ENCODE measurements at places on chromosomes 12 and 14.
A peak's percentile ranks its signal among the peaks of the same experiment; 100 is the strongest.

- no peak for DNase-seq
Measured at GRCh38 chr12:42017051-42017450, 127.6 kb downstream of the GXYLT1 start.

- no peak for DNase-seq
Measured at GRCh38 chr14:52021957-52022600, 32.7 kb downstream of the RTRAF start.

GRCh38 chr12:6620137-6620884 is 13.1 kb upstream of the CHD4 start:
- DNase-seq: peak; percentile 79

DNA sequence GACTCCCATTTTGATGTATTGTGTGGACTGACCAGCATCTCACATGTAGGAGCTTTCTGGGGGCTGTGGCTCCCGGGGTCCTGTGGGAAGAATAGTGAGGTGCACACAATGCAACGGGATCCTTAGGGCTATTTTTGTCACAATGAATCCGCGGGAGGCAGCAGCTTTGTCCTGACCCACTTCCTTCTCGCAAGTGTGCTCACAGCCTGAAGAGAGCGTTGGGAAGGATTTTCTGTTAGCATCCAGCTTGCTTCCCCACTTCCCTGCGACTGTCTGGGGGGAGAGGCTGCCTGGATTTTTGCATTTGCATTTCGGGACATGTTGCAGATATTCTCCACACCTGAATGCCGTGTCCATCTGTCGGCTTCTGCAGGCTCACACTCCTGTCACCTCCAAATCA is 31.9 kb downstream of the FZD10 start:
- no peak for DNase-seq

DNA sequence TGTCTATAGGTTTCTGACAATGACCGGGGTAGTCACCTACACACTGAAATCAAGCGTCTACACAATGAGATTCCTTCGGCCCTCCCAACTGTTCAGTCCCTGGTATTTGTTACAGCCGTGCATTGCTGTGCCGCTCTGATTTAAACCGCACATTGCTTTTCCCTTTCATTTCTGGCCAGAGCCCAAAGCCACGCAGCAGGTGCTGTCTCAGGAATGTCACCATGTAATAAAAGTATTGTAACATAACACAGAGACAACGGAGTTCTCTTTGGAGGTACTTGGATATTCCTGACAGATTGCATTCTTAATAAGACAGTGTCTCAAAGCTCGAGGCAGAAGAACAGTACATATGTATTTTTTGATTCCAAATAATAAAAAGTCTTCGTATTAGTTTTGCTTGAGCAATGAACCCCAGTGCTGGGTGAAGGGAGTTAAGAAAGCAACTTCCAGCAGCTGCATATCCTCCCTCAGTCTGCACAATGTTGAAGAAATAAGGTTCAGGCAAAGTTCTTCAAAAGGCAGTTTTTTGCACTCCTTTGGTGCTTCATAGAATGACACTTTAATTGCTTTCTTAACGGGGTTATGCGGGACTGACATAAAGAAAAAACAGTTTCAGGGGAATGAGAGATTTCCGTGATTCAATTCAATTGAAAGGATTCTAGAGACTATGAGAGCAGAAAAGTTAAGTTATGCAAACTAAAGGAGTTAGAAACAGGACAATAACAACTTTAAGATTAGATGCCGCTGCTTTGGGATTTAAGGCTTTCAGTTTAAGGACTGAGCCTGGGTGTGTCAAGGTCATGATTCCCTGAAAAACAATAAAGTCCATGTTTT is 288.7 kb upstream of the FLRT2 start:
- no peak for DNase-seq

GRCh38 chr12:101566318-101566717 is 28.5 kb upstream of the MYBPC1 start:
- DNase-seq: no peak

- DNase-seq: no peak
Measured at GRCh38 chr14:29144621-29145020, 378.0 kb downstream of the FOXG1 start.

DNA sequence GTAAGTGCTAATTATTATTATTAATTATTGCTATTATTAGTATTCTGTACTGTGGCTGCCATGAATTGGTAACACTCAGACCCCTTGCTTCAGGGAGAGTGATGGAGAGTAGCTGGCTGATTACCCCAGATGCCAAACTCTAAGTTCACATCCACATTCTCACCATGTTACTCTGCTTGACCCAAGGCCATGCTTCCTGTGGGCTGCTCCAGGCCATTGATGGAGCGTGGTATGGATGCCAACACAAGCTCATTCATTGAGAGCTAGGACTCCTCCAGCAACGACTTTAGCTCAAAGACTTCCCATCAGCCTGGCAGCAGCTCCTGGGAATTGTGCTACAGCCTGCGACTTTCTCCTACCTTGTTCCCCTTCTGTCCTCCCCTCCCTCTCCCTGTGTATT is 233.4 kb downstream of the MSRB3 start:
- no peak for DNase-seq

GRCh38 chr12:103965255-103965589 is 450 bp upstream of the TDG start:
- no peak for DNase-seq

DNA sequence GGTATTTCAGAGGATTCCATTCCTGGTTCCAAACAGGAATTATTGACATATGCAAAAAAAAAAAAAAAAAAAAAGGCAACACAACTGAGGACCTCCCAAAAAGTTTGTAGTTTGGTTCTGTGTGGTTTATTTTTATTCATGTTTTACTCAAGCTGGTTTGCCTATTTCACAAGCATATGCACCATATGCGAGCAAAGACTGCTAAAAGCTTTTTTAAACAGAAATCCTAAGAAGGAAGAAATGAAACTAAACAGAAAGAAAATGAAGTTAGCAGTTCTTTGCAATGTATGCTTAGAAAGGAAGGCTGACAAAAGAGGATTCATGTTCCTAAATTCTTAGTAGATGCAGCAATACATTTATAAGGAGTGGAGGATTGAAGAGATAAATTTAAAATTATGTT is 487.6 kb upstream of the FLRT2 start:
- DNase-seq: no peak

DNA sequence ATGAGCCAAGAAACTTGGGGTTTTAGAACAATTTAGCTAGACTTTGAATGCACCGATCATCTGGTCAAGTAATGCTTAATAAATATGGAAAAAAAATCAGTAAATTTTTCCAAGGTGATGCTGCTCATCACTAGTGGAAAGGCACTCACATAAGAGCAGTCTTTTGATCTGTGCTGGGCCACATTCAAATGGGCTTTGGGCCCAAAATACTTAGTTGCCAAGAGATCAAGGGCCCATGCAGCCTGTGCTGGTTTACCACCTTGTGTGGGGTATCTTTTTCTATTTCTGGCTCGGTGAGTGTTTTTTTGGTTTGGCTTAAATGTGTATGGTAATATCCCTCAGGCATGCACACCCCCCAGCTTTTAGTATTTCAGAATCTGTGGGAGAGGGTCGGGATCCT is 943.2 kb downstream of the TMTC2 start:
- DNase-seq: no peak

GRCh38 chr14:71474301-71475265 is 457.6 kb upstream of the RGS6 start:
- no peak for DNase-seq

DNA sequence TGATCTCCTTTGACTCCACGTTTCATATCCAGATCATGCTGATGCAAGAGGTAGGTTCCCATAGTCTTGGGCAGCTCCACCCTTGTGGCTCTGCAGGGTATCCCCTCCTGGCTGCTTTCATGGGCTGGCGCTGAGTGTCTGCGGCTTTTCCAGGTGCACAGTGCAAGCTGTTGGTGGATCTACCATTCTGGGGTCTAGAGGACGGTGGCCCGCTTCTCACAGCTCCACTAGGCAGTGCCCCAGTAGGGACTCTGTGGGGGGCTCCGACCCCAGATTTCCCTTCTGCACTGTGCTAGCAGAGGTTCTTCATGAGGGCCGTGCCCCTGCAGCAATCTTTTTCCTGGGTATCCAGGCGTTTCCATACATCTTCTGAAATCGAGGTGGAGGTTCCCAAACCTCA is 12.1 kb upstream of the BBS10 start:
- no peak for DNase-seq

GRCh38 chr12:30417697-30418231 is 277.9 kb downstream of the IPO8 start:
- DNase-seq: no peak

DNA sequence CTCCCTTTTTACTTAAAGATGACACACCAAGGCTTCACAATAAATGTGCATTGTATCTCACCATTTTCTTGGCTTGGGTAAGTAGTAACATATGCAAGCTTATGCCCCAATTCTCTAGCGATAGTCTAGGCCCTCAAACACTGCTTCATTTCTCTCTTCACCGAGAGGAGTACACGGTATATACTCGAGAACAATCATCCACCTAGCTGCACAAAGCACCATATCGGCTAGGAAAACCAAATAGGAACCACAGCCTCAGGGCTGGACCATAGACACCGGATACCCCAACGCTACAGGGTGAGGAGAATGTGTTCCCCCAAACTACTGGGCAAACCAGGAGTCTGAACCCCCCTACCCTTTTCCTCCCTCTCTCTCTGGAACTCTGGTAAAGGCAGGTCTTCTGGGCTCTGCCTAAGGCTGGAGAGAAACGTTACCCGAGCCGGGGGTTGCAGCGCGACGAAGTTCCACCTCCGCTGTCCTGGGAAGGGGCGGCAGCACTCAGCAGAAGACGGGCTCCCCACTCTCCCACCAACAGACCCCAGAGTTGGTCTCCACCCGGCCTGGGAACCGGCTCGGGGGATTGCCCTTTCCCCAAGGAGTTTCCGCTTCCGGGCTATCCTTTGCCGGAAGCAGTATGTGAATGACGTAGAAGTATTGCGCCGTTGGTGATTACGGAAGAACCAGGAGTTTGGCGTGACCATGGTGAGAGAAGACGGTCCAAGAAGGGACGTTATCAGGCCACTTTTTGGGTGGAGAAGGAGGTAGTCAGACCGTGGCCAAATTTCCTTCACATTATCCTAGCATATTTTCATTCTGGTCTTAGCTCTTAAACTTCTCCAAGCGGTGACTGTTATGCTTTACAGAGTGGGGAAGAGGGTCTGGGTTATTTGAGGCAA is at the start of the genes AREL1 and FCF1:
TSS of gene AREL1 (minus strand) at position 582 of the 896 bp plus-strand sequence. CDS start 27,465 bp downstream, outside the sequence.
TSS of gene FCF1 (plus strand) at position 646 of the 896 bp plus-strand sequence. CDS start at position 700, 54 bp downstream.
- DNase-seq: peak; percentile 86

DNA sequence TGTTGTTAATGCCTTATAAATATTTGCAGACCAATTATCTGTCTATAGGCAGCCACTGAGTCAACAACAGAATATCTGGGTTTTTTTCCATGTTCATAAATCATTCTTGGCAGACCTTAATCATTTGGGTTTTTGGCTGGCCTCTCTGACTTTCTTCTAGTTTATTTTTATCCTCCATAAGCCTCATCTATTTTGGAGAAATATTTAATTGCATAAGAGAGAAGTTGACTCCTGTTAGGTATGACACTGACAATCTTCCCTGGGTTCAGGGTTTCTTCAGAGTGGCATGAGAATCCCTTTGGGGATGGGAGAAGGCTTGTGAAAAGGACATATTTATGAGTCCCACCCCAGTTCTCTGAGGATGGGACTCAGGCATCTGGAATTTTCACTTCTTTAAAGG is 299.8 kb downstream of the NRXN3 start:
- no peak for DNase-seq

- no peak for DNase-seq
Measured at GRCh38 chr12:128524439-128524838, 257.5 kb downstream of the TMEM132C start.

DNA sequence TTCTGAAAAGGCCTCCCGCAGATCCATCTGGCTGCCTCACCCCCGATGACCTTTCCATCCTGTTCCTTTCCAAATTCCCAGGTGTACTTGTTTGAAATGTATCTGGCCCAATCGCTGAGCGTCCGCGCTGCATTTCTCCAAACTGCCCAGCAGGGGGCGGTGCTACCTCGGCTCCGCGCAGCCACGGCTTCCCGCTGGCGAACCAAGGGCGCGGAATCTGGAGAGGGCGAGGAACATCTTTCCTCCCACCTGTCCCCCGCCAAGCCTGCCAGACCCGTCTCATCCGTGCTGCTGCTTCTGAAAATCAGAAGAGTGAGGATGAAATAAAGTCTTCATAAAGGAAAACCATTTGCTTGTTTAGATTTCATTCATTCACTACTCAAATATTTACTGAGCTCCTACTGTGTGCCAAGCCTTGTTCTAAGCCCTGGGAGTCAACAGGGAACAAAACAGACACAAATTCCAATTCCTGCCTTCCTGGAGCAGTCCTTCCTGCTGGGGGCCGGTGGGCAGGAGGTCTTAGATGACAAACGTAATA is 16.8 kb upstream of the MYL2 start:
- peak; percentile 90 for DNase-seq

DNA sequence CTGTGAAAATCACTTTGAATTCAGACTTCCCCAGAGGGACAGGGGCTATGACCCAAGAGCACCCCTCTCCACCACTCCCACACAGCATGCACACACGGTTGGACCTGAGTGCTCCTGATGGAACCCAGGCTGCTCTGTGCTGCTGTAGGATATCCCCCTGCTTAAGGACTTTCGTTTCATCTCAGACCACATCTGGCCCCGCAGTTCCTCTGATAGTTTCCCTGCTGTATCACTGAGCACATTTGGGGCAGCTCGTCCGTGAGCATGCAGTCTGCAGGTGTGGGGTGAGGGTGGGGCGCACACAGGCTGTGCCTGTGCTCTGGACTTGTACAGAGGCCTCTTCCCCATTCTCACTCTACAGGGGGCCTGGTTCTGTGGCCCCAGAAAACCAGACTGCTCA is 345.2 kb upstream of the FKBP4 start:
- no peak for DNase-seq

- no peak for DNase-seq
Measured at GRCh38 chr12:52206304-52207040, 14.7 kb upstream of the KRT80 start.

DNA sequence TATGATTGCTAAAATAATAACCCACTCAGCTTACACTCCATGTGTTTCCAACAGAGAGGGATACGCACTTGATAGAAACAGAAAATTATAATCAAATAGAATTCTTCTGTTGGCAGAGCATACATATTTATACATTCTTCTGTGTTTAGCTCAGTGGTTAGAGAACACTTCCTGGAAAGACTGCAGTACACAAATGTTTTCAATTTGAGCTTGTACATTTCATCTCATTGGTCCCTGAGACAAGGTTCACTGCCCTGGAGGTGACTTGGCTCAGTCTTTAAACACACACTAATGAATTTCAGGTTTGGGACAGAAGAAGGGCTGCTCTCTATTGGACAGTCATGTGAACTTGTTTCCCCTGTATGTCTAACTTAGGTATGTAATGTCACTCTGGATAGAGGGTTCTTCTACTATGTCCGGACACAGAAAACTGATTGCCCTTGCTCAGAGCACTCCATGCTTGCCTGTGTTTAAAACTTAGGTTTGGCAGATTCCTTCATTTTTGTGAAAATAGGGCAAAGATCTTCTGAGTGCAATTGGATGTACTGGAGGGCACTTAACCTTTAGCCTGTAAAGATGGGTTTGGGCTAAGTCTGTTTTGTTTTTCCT is 22.9 kb downstream of the PROX2 start:
- no peak for DNase-seq

GRCh38 chr14:65042731-65043372 is 56.2 kb downstream of the FNTB start:
- DNase-seq: no peak

All from activated CD8-positive, alpha-beta memory T cell treated with anti-CD3 and anti-CD28 coated beads, Interleukin-2, amount 50 U/mL, for 48 hours (primary cell).